CD4-positive, alpha-beta T cell treated with Interleukin-15 for 4 hours (primary cell): ENCODE measurements at places on chromosomes 11 and 22.

DNA sequence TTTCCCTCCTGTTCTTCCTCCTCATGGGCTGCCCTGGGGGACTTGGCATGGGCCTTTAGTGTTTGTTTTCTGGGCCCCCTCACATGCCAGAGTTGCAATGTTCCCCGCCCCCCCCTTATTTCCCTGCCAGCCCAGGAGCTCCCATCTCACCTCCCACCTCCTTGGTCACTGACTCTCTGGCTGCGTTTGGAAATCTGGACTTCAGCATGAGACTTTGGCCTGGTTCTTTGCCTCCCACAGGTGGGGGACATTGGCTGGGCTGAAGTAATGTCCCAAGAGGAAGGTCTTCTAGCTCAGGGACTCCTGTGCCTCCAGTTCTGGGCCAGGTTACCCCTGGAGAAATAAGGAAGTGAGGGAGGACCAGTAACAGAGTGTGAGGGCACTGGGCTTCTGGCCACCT, 7.0 kb downstream of the MTFP1 start:
- DNase-seq: no peak

GRCh38 chr11:37298173-37298572, 700.1 kb upstream of the RAG2 start:
- no peak for DNase-seq

DNA sequence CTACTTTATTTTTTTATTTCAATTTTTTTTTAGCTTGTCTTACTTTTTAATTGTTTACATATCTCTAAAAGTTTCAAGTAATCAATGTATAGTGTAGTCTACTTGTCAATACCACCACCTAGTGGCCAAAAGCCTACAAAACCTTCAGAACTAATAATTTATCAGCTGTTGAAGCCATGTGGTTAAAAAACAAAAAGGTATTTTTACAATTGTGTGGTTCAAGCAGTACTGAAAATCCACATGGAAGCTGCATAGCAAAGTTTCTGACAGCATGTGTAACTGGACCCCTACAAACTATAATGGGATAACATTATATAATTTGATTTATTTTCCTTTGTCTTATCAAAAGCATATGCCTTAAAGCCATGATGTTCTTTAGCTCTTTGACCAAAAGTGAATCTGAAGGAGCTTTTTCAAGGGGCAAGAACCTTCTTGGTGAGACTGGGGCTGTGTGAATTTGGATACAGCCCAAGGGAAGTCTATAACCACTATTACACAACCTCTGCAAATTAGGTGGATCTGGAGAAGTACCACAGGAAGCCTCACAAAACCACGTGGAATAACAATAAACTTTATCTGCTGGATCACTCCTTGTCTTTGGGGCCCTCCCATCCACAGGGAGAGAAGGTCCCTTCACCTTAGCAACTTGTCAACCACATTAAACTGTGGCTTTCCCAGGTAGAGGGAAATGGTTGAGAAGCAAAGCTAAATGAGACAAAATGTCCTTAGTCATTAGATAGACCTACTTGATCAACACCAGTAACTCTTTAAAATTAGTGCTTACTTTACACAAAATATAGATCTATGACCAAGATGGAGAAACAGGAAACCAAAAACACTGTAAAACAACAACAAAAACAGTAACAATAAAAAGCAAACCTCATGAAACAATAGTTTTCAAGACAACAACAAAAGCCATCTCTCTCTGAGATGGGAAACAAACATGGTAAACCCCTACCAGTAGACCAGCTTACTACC, 9.9 kb downstream of the NARS2 start:
- peak; percentile 67 for DNase-seq

- peak; percentile 66 for DNase-seq
These were observed 39.0 kb downstream of the CTNND1 start for GRCh38 chr11:57800444-57801182.

DNA sequence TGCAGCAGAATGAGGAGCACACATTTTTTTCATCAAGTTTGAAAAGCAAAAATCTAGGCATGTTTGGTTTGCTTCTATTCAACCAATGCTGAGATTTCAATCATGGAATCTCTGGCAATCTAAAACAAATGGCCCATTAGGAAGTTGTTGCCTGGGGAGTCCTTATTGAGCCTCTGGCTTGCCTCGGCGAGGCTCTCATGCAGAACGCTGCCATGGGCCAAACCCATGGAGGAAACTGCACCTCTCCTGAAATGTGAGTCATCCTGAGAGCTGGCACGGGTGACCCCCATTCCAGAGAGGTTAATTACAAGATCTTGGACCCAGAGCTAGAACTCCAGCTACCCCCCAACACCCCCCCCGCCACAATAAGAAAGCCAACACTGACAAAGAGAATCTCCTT, 80.7 kb downstream of the MN1 start:
- no peak for DNase-seq

- DNase-seq: no peak
These were observed 39.4 kb downstream of the SCUBE1 start for GRCh38 chr22:43303751-43304150.

- DNase-seq: peak; percentile 13
These were observed 717 bp upstream of the ZNF202 start for GRCh38 chr11:123742031-123742723.

GRCh38 chr11:118625036-118625690, 17.7 kb downstream of the PHLDB1 start:
- no peak for DNase-seq

GRCh38 chr11:44711113-44711786, 15.5 kb upstream of the TSPAN18 start:
- DNase-seq: no peak

DNA sequence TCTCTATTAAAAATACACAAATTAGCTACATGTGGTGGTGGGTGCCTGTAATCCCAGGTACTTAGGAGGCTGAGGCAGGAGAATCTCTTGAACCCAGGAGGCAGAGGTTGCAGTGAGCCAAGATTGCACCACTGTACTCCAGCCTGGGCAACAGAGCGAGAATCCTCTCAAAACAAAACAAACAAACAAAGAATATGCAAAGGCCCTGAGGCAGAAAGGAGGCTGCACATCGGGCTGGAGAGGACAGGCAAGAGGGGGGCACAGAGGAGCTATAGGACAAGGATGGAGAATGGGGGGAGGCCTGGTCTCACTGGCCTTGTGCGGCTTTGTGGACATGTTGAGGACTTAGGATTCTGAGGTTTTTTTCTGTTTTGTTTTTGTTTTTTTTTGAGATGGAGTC, 8.4 kb downstream of the TRIOBP start:
- no peak for DNase-seq

- no peak for DNase-seq
These were observed 292.0 kb upstream of the CTSC start for GRCh38 chr11:88629496-88629895.

- DNase-seq: no peak
These were observed 2.0 kb upstream of the ZNF195 start for GRCh38 chr11:3380706-3381545.

GRCh38 chr11:57276971-57277675, 40.1 kb upstream of the APLNR start:
- DNase-seq: no peak

DNA sequence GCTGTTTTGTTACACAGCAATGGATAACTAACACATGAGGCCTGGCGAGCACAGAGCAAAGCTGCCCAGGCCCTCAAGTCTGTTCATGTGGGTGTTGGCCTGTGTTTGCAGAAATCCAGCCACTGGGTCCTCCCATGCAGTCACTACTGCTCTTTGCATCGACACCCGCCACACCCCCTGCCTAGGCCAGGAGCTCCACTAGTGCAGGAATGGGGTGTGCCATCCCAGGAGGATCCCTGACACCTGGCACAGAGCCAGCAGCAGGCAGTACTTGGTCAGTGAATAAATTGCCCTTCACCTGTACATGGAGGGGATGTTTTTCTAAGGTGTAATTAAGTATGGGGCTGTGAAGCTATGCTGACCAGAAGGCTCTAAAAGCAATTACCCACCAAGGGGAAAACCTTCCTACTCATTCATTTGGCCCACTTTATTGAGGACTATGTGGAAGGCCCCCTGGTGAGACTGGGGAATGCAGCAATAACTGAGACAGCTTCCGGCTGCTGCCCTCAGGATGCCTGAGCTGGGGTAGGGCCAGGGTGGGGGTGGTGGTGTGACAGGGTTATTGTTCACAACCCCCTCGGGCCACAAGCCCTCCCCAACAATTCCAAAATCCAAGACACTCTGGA, 160.8 kb downstream of the CRYBB2 start:
- no peak for DNase-seq

- no peak for DNase-seq
These were observed 5.6 kb downstream of the PTDSS2 start for GRCh38 chr11:455566-456147.

GRCh38 chr11:134464981-134465730, 53.1 kb upstream of the B3GAT1 start:
- no peak for DNase-seq

GRCh38 chr22:19988965-19989724, 27.5 kb downstream of the ARVCF start:
- DNase-seq: no peak

DNA sequence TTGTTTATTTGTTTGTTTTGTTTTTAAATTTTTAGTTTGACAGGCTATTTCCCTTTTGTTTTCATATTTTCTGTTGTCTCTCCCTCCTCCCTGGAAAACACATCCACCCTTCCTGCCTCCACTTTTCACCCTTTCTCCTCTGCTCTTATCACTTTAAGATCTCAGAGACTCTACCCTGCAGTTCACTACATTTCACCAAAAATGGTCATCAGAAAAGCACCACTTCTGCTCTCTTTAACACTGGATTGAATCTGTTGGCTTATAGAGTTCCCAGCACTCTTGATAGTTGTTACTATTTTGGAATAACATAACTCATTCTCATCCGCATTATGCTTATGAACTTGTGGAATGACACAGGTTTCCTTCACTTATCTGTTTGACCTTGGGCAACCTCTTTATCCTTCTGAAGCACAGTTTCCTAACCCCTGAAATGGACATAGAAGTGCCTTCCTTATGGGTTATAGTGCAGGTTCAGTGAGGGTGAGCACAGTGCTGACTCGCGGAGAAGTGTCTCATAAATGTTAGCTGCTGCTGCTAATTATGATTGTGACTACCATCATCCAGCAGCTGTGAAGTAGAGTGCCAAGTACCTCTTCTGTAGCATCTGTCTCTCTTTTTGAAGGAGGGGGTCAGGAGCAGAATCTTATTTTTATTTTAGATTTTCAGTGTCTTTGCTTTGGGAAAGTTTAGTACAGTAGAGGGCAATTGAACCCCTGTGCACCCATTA, 15.0 kb downstream of the TEAD1 start:
- DNase-seq: no peak

- no peak for DNase-seq
These were observed 615.0 kb upstream of the ARHGAP42 start for GRCh38 chr11:100072131-100072530.

DNA sequence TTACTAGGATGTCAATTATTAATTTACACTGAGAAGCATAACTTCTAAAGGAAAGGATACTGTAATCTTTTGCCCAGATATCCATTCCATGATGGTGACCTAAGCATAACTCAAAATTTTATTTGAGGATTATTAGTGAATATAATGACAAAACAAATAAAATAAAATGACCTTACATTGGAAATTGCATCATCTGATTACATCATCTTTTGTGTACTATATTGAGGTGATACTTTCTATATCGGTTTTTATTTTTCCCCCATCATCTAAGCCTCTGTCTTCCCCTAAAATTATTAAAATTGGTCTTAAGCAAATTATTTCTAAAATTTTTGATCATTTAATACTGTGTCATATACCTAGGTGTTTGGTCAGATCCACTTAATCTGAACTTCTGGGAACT, 150.1 kb upstream of the CTSC start:
- no peak for DNase-seq

DNA sequence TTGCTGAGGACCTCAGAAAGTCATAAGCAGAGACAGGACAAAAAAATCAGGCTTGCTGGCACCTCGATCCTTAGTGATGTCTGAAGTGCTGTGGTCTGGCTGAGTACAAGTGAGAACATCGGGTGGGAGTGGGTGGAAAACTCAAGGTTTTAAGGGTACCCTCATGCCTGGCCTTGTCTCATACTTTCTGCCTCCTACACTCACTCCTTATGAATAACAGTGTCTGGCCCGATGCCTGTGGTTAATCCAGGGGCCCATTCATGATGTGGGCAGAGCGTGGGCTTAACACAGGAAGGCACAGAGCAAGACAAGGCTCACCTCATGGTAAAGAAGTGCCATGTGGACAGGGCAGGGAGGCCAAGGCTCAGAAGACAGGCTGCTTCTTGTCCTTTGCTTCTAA, 11.0 kb upstream of the UCP3 start:
- DNase-seq: no peak

GRCh38 chr11:62850911-62851806, 11.8 kb upstream of the WDR74 start:
- no peak for DNase-seq

DNA sequence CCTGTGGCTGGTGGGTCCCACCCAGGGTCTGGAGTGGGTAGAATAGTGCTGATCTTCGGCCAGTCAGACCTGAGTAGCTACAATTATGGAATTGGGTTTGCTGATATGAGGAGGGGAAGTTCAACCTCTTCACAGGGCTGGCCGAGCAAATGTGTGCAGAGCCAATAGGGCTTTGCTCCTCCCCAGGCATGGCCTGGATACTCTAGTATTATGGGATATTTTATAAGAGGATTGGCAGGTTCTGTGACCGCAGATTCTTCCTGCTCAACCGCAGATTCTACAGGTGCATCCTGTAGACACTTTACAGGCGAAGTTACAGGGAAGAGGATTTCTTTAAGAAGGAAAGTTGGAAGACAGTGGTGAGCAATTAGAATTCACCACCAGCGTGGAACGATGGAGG, 44.3 kb downstream of the TBC1D22A start:
- no peak for DNase-seq

GRCh38 chr22:42967933-42968332, 47.0 kb downstream of the PACSIN2 start:
- no peak for DNase-seq

GRCh38 chr11:22449441-22449840, 111.3 kb downstream of the SLC17A6 start:
- no peak for DNase-seq

DNA sequence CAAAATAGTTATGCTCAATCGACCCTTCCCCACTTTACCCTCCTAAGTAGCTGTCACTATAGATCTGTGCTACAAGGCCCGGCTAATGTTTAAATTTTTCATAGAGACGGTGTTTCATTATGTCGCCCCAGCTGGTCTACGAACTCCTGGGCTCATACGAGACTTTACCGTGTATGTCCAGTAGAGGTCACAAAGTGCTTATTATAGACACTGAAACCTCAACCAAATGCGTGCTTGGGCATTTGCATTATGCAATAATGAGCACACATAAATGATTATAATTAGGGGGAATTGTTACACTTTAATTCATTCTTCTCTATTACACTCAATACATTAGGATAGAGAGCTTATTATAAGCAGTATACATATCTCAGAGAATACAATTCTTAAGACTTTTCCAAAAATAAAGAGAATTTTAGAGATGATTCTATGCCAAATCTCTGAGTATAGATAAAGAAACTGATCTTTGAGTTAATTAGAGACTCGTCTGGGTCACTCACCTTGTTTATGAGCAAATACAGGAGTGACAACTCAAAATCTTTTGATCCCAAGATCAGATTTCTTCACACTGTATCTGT, 12.5 kb upstream of the MRPL16 start:
- peak; percentile 53 for DNase-seq
